NCI-H774 (cell line): ENCODE measurements at places on chromosomes 6 and 20.

GRCh38 chr6:4974962-4975361, 28.9 kb downstream of the RPP40 start:
- no peak for DNase-seq

- no peak for DNase-seq
Measured at GRCh38 chr6:110491644-110492317, 15.4 kb upstream of the SLC22A16 start.

GRCh38 chr6:28269492-28269891, 2.5 kb downstream of the ZSCAN26 start:
- DNase-seq = no peak

DNA sequence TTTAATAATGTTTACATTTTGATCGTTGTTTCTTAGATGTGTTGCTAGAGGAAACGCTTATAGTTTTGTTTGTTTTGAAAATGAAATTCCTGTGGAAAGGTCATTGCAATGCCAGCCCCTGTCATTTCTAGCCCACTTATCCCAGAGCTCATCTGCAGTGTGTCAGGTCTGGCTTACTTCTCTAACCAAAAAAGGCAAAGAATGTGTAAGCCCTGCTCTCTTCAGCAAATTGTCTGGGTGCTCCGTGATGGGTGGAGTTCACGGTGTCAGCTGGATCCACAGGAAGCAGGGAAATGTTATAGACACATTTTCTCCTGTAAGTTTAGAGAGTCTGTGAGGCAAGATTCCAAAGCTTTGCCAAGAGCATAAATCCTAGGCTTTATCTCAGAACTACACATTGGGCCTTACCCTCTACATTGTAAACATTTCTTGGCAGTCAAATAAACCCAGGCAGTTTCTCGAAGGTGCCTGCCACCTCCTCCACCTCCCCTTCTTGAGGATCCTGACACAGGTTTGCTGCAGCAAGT, 50.9 kb downstream of the RPRD1B start:
- DNase-seq = no peak

GRCh38 chr6:130843575-130844320, 16.5 kb downstream of the SMLR1 start:
- peak; percentile 59 for DNase-seq

GRCh38 chr6:150086026-150086425, 17.1 kb upstream of the ULBP3 start:
- no peak for DNase-seq

DNA sequence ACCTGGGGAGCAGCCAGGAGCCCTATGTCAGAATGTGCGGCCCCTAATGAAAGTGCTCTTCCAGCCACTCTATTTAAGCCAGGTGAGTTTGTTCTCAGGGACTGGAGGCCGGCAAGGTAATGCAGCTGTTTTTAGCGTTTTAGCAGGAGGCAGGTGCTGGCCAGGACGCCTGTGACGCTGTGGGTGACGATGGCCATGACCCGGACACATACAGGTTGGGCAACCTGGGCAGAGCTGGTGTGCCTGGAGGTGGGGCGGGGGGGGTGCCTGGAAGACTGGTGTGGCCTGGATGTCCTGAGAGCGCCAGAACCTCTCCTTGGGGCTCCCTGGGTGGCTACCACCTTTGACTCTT, 51.7 kb downstream of the RBM38 start:
- DNase-seq = no peak

DNA sequence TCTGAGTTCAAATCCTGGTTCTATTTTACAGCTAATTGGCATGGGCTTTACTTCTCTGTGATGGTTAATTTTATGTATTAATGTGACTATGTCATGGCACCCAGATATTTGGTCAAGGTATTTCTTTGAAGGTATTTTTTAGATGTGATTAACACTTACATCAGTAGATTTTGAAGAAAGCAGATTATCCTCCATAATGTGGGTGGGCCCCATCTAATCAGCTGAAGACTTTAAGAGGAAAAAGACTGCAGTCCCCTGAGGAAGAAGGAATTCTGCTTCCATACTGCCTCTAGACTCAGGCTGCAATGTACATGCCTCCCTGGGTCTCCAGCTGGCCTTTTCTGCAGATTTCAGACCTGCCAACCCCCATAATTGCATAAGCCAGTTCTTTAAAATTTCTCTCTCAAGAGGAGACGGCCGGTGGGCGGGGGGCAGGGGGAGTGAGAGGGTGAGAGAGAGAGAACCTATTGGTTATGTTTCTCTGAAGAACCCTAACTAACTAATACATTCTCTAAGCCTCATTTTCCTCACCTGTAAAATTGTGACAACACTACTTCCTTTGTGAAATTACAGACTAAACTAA, 338.2 kb upstream of the PRDM1 start:
- no peak for DNase-seq

DNA sequence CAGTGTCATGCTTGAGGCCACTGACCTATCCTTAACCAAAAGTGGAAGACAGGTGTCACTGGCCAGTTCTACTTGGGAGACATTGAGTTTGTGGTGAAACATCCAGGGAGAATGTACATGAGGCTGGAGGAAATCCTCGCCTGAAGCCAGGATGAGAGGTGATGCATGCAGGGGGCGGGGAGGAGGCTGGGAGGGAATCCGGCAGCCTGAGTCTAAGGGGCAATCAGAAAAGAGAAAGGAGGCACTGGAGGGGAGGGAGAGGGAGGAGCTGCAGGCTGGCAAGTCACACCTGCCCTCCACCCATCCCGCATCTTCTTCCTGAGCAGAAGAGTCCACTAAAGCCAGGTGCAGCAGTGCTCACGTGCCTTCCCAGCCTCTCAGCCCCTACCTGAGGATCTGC, 14.9 kb upstream of the DDO start:
- peak; percentile 61 for DNase-seq

- no peak for DNase-seq
Measured at GRCh38 chr6:143098054-143098671, 37.5 kb downstream of the AIG1 start.

GRCh38 chr6:16576451-16577368, 184.6 kb downstream of the ATXN1 start:
- no peak for DNase-seq

DNA sequence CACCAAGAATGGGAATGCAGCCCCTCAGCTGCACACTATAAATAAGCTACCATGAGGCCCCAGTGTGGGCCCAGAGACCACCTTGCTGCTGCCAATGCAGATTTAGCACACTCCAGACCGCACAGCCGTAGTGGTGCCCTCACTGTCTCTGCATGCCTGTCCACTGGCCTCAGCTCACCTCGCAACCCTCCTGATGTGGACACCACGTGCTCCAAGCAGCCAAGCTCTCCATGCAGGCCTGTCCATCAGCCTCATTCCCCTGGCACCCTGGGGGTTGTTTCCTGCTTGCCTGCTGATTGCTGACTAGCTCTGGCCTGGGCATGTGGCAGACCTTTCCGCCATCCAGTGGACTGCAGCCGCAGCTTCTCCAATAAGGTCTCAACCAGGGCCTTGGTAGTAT, 36.2 kb downstream of the ZBTB9 start:
- DNase-seq = no peak

DNA sequence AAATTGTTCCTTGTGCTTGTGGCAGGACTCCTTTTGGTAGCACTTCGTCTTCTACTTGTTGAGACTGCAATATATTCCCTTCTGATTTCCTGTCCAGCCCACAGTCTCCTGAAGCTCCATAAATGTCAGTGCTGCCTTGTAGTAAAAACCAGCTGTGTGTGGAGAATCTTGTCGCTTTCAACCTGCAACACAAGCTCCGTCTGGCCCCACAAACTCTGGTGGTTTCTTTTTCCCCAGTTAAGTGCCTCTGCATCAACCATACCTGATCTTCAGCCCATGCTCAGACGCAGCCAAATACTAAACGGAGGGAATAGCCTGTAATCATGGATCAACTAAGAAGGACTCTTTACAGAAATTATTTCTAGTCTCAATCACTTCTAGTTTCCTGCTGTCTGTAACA, 1133.3 kb upstream of the ADGRB3 start:
- DNase-seq = no peak

- peak; percentile 8 for DNase-seq
Measured at GRCh38 chr6:22904431-22904830, 335.1 kb downstream of the HDGFL1 start.

- no peak for DNase-seq
Measured at GRCh38 chr6:1720620-1721322, 111.1 kb downstream of the FOXC1 start.

- no peak for DNase-seq
Measured at GRCh38 chr6:167161851-167162467, 4.2 kb upstream of the GPR31 start.

- DNase-seq = no peak
Measured at GRCh38 chr6:24755279-24755678, 19.5 kb upstream of the GMNN start.

GRCh38 chr6:37489697-37490336, 9.9 kb downstream of the CCDC167 start:
- no peak for DNase-seq
